ENCODE measurements at places on chromosomes 6 and 20.
A peak's percentile ranks its signal among the peaks of the same experiment; 100 is the strongest.

GRCh38 chr6:112396221-112396620 lies 49.1 kb downstream of the RFPL4B start:
- no peak for DNase-seq

- no peak for DNase-seq
Observed at GRCh38 chr20:57782631-57783041, 72.8 kb upstream of the PMEPA1 start.

GRCh38 chr6:108689272-108690161 lies 128.8 kb downstream of the FOXO3 start:
- peak; percentile 76 for DNase-seq

GRCh38 chr6:141152951-141153350 lies 979.8 kb upstream of the GJE1 start:
- DNase-seq: peak; percentile 42

GRCh38 chr6:168376811-168377483 lies 57.4 kb upstream of the DACT2 start:
- DNase-seq: no peak

DNA sequence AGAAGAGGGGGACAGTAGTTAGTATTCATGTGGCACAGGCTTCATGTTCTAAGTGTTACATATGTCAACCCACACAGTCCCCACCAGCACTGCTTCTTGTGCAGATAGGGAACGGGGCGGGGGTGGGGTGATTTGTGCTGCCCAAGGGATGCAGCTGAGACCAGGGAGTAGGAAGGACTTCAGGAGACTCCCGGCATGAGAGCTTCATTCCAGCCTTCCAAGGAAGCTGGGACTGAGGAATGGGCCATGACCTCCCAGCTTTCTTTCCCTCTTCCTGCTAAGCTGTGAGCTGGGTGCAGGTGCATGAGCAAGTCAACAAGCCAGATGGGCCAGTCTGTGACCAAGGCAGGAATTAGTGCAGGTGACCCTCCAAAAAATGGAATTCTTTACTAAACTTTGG lies 9.2 kb downstream of the BEND3 start:
- no peak for DNase-seq

DNA sequence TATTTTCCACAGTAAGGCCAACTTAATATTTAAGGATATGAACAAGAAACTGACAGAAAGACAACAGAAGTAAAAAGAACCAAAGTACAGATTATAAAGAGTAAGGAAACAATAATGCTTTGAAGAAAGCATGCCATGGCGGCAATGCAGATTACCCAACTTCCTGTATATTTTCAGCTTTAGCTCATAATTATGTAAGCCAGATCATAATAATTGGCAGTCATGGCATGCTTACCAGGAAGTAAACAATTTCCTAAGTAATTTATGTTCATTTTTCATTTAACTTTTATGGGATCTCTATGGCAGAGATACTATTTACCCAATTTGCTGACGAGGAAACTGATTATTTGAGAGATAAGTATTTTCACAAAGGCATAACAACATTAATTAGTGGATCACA lies 988.7 kb downstream of the HACE1 start:
- DNase-seq: no peak

GRCh38 chr6:18155864-18156421 lies 721 bp downstream of the KDM1B start:
- DNase-seq: peak; percentile 50

DNA sequence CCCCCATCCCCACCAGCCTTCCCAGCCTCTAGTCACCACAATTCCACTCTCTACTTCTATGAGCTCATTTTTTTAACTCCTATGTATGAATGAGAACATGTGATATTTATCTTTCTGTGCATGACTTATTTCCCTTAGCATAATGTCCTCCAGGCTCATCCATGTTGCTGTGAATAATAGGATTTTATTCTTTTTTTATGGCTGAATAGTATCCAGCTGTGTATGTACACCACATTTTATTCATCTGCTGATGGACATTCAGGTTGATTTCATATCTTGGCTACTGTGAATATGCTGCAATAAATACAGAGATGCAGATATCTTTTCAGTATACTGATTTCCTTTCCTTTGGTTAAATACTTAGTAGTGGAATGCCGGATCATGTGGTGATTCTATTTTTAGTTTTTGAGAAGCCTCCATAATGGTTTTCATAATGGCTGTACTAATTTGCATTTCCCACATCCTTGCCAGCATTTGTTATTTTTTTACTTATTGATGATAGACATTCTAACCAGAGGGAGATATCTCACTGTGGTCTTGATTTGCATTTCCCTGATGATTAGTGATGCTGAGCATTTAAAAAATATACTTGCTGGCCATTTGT lies 194.9 kb downstream of the PACRG start:
- DNase-seq: no peak

DNA sequence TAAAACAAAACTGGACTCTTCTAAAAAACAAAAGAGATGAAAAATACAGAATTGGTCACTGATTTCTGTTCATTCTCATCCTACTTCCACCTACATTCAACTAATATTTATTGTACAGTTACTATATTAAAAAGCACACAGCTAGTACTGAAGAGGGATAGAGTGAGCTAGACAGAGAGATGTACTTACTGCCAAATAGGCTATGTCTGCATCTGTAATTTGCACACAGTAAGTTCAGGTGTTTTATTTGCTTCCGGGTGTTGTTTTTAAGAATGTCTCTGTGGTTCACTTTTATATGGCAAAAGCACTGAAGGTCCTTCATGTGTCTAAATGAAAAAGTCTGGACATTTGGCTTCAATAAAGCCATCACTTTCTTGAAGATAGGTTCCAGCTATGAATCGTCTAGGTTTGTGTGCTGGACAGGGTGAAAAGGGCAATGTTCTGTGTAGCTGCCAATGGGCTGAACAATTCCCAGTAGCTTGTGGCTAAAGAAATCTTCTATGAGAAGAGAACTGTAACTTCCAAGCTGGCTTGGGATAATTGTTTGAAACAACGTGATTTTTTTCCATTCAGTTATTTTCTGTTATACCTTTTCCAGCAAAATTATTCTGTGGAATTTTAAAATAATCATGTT lies 47.3 kb downstream of the EPB41L2 start:
- DNase-seq: peak; percentile 60

- no peak for DNase-seq
Observed at GRCh38 chr6:31074401-31074800, 38.0 kb downstream of the C6orf15 start.

DNA sequence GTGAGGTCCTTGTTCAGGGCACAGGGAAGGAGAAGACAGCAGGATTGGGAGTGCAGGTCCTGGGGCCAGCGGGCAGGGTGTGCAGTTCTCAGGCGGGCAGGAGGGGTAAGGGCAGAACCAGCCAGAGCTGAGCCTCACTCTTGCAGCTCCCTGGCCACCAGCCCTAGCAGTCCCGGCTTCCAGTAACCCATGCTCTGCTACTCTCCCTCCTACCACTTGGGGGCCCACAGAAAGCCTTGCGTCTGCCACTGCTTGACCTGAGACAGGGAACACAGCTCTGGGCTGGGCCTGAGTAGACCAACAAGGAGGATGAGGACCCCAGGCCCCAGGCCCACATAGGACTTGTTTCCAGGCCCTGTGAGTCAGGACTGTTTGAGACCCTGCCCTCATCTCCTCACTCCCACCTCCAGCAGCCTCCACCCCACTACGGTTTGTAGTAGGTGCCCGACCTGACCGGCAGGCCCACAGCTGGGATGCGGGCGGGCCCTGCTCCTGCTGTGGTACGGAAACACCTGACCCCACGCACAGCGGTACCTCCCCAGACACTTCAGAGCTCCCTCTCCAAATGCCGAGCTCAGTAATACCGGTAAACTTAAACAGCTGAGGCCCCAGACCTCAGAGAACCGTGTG lies 39.2 kb downstream of the KCNK5 start:
- DNase-seq: peak; percentile 62

DNA sequence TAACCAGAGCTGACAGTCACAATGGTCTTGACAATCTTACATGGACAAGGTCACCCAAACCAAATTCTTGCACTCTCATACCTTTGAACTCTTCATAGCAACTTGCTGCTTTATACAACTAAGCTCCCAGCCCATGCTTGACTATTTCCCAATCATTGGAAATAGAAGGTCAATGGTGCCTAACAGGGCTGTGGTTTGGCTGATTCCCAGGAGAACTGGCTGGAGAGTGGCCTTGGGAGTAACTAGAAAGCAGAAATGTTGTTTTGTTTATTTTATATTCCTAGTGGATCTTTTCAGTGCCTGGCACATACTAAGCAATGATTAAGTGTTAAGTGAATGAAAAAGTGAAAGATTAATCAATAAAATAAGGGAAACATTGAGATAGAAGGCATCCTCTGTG lies 3.0 kb downstream of the SPINT4 start:
- no peak for DNase-seq

DNA sequence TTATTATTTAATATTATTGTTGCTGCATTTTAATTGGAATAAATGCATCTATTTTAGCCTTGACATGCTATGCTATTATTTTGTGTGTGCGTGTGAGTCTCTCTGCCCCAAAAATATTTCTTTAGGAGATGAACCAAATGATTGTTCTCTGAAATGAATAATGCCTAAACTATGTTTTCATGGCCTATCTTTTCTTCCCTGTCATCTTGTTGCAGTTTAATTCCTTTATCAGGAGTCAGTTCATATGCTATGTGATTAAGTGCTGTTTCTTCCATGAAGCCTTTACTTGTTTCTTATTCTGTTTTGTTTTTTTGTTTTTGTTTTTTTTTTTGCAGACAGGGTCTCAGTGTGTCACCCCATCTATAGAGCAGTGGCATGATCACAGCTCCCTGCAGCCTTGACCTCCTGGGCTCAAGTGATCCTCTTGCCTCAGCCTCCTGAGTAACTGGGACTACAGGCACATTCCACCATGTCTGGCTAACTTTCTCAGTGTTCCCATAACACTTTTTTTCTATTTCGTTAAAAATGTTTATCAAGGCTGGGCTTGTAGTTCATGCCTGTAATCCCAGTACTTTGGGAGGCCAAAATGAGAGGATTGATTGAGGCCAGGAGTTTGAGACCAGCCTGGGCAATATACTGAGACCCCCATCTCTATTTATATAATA lies 25.7 kb downstream of the TPX2 start:
- DNase-seq: peak; percentile 50

GRCh38 chr20:37518059-37518458 lies 3.0 kb upstream of the NNAT start:
- DNase-seq: no peak

DNA sequence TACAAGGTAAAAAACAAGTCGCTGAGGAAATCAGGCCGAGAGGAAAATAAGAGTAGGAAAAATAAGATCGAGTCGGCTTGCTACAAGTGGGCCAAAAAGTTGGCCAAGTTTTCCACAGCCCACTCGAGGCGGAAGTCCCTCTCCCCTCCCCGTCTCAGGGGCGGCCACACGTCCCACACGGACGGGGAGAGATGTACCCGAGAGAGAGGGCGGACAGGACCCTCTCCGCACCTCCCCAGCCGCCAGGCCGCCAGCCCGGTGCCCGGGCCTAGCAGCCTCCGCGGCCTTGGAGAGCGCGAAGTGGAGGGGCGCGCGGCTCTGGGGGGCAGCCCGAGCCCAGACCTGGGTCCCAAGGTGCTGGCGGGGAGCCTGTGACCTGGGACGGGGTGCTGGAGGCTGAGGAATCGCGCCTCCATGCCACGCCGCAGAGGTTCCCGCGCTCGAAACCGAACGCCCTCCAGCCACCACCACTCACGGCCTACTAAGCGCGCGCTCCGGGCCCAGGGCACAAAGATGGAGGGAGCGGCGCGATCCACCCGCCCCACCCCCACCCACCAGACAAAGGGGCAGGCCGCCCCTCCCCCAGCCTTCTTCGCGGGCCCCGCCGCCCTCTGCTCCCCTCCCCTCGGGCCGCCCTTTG lies 1.9 kb upstream of the HMGA1 start:
- DNase-seq: no peak

DNA sequence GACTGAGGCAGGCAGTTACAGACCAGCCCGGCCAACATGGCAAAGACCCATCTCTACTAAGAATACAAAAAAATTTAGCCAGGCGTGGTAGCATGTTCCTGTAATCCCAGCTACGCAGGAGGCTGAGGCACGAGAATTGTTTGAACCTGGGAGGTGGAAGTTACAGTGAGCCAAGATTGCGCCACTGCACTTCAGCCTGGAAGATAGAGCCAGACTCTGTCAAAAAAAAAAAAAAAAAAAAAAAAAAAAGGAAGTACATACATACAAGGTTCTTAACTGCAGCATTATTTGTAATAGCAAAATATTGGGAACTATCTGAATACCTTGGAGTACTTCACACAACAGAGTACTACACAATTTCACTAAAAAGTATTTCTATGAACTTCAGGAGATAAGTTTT lies 183.5 kb upstream of the OLIG3 start:
- DNase-seq: no peak

DNA sequence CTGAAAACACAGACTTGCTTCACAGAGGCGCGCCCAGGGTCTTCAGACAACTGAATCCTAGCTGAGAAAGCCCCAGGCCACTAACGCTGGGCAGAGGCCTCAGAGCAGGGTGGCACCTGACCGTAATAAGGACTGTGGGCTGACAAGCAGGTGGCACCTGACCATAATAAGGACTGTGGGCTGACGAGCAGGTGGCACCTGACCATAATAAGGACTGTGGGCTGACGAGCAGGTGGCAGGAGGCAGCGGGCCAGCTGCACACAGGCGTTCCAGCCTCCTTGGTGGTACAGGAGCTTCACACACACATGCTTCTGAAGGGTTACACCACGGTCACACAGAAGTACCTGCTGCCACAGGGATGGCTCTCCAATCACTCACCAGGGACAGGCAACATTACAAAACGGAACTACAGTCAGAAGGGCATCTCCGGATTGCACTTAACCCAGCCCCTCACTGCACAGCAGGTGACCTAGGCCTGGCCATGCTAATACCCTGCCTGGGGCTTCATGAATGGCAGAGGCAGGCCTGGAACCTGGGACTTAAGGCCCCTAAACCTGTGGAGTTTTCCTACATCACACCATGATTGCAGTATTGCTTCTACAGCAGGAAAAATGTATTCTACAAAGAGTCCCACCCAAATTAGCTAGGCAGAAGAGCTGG lies 50.8 kb downstream of the PSMG4 start:
- DNase-seq: no peak

GRCh38 chr6:66808771-66809170 lies 1101.7 kb upstream of the EYS start:
- no peak for DNase-seq

- no peak for DNase-seq
Observed at GRCh38 chr6:52591832-52592231, 15.0 kb upstream of the TRAM2 start.

GRCh38 chr6:139955366-139956155 lies 581.1 kb upstream of the CITED2 start:
- DNase-seq: no peak

- no peak for DNase-seq
Observed at GRCh38 chr20:56760610-56761009, 131.5 kb downstream of the TFAP2C start.

DNA sequence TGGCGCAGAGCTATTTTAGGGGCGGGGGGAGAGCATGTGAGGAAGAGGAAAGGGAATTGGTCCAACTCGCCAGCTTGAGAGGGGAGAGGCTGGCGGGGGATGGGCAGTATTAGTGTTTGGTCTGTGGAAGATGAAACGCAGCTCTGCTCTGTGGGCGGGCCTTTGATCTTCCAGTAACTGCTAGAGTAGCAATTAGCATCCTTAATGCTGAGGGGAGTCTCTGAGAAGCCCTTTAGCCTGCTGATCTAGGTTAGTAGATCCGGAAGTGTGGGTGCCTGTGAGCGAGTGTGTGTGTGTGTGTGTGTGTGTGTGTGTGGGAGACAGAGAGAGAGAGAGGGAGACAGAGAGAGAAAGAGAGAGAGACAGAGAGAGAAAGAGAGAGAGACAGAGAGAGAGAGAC lies 117.2 kb upstream of the BACH2 start:
- no peak for DNase-seq

- DNase-seq: no peak
Observed at GRCh38 chr6:117795234-117795633, 111.8 kb upstream of the SLC35F1 start.

GRCh38 chr6:33720998-33721397 lies 9.5 kb upstream of the UQCC2 start:
- no peak for DNase-seq

- DNase-seq: no peak
Observed at GRCh38 chr6:128114164-128114563, 213.3 kb upstream of the THEMIS start.
